Activated T-helper 1 cell treated with Interleukin-2 at 50 U/mL for 16 hours (primary cell): ENCODE measurements at places on chromosomes 7 and 10.

DNA sequence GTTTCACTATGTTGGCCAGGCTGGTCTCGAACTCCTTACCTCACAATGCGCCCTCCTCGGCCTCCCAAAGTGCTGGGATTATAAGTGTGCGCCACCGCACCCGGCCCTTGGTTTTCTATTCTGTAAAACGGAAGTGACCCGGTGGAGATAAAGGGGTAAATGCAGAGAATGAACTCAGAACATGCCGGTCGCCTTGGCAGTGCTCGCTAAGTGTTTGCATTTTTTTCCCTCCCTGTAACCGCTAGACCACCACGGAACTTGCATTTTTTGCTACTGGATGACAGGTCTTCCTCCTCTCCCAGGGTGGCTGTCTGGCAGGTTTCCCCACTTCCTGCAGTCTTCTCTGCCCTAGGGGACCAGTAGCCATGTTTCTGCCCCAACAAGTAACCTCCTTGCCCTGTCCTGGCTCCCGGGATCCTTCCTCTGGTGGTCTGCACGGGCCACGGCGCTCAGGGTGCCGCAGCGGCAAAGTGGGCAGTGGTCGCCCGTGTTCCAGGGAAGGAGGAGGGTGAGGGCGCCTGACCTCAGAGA, 18.8 kb upstream of the GNA12 start:
- DNase-seq, result no peak

DNA sequence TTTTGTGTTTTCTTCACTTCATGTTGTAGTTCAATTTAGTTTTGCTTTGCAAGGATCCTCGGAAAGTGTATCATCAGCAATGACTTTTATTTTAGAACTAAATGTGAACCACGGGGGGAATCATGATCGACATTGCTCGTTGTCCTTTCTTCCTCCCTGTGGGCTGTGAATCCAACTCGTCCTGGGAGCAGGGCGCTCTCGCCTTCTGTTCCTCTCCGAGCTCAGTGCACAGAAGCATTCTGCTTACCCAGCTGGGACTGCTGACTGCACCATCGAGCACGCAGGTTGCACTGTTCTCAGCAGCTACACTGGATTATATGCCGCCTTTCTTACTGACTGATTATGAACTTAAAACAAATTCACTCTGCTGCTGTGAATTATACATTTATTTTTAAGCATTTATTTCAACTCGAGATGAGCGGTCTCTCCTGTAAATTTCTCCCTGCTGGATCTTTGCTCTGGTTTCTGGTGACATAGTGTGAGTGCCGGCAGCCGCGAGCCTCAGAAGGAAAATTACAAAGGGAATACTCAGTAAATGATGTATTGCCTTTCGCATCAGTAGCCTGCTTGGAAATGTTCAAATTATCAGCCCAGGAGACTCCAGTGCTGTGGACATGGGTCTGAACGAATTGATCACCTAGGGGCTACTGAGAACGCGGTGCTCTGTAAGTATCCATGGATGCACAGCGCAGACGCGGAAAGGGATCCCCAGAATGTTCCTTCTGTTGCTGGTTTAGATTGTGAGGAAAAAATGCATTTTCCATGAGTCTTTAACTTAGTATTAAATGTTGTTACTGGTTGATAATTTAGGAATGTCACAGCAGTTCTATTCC, 92.6 kb downstream of the PTPRE start:
- no peak for DNase-seq

DNA sequence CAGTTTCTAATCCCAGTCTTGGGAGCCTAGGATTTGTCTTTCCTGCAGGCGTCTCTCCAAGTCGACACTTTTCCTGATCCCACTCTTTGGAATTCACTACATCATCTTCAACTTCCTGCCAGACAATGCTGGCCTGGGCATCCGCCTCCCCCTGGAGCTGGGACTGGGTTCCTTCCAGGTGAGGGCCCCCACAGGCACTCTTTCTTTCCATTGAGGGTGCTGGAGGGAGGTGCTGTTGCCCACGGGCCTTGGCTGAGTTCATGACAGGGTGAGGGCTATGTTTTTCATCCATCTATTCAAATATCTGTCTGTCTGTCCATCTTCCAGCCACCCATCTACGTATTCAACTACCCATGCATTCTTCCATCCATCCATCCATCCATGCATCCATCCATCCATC, 12.6 kb downstream of the GHRHR start:
- DNase-seq, result no peak

DNA sequence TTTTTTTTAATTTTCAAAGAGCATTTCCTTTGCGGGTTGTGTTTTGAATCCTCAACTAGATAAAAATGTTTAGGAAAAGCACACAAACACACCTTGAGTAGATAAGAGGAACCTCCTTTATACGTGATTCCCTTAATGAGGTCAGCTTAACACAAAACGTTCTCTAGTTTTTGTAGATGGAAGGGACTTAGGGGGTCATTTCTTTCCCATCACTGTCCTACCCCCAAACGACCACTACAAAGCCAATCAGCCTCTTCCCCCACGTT, 1.2 kb downstream of the SUV39H2 start:
- no peak for DNase-seq
